ENCODE measurements at places on chromosomes 3 and 15.

GRCh38 chr3:56458496-56459103, 9.7 kb downstream of the ERC2 start:
- no peak for DNase-seq

DNA sequence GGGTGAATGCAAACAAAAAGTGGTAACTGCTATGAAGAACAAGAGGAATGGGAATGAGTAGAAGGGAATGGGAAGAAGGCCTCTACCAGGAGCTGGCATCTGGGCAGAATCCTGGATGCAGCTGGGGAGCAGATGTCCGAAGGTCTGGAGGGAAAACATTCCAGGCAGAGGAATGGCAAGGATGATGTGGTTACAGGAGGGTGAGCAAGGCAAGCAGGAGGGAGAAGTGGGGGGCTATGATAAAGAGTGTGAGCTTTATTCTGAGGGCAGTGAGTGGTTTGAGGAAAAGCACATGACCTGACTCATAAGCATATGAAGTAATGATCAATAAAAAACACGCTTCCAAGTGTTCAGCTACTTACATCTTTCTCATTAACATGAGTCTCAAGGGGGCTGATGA, 17.1 kb downstream of the SKIC8 start:
- no peak for DNase-seq

GRCh38 chr3:54599716-54600115, 328.1 kb downstream of the LRTM1 start:
- DNase-seq = no peak

DNA sequence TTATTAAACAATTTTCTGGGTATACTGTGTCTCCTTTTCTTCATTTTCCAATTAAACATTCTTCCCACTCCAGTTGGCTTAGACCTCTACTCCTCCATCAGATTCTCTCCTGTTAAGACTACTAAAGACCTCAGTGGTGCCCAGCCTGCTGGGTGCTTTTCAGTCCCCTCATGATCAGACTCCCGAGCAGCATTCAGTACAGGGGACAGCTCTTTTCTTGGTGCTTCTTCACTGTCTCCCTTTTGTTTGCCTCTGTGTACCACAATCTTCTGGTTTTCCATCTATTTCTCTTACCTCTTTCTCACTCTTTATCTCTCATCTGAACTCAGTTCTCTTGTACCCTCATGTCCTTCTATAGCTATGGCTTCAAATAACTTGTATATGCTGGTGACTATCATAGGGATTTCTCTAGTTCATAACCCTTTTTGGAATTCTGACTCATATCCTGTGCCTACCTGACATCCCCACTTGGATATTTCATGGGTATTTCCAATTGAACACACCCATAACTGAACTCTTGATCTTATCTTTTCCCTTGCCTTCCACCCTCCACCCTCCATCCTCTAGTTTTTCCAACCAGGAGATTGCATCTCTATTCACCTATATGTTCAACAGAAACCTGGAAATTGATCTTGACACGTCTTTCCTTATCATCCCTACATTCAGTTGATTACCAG, 55.6 kb upstream of the ABHD10 start:
- no peak for DNase-seq

- peak; percentile 55 for DNase-seq
Observed at GRCh38 chr3:151345859-151346258, 16.5 kb upstream of the P2RY13 start.

DNA sequence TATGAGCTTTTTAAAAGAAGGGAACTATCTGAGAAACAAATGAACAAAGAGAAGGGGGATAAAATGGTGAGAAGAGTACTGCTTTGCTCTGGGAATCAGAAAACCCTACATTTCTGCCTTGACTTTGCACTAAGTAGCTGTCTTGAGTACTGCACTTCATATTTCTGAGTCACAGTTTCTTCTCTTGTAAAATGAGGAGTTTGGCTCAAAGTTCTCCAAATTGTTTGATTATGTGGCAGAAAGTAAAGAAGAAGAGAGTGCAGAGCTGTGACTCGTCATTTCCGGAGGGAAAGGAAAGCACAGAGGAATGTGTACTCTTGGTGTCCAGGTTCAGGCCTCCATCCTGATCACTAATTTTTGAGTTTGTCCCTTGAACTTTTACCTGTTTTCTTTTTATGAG, 54.7 kb downstream of the TP63 start:
- DNase-seq = peak; percentile 28

Data from astrocyte of the cerebellum (primary cell).